ENCODE measurements at places on chromosomes 13 and 19.

- no peak for DNase-seq
Observed at GRCh38 chr13:63910511-63910910, 2494.9 kb upstream of the PCDH20 start.

DNA sequence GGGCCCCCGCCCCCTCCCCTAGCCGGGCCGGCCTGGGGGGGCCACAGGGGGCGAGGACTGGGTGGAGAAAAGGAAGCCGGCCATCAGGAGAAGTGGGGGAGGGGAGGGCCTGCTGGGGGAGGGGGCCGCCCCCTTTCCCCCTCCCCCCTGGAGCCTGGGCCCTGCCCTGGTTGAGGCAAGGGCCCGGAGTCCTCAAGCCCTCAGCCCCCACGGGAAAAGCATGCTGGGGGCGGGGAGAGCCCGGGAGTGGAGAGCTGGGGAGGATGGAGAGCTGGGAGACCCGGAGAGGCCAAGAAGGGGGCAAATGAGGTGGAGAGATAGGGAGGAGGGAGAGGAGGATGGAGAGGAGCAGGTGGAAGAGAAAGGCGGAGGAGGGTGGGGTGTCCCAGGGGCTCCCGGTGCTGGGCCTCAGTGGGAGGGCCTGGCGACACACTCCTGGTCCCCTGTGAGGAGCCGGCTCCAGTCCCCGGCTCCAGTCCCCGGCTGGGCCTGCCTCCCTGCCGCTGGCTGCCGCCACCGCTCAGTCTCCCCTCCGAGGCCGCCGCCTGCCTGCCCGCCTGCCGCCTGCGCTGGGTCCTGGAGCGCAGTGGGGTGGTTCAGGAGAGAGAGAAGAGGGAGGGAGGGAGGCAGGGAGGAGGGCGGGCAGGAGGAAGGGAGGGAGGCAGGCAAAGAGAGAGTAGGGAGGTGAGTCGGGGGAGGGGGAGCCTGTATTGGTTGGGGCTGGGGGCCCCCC lies at the start of gene GRIK5:
Gene GRIK5 (minus strand): TSS at position 588 of the 733 bp plus-strand sequence. CDS start 4,436 bp downstream, outside the sequence.
- no peak for DNase-seq

- DNase-seq, result no peak
Observed at GRCh38 chr19:56838024-56838908, 2.3 kb downstream of the PEG3 start.

DNA sequence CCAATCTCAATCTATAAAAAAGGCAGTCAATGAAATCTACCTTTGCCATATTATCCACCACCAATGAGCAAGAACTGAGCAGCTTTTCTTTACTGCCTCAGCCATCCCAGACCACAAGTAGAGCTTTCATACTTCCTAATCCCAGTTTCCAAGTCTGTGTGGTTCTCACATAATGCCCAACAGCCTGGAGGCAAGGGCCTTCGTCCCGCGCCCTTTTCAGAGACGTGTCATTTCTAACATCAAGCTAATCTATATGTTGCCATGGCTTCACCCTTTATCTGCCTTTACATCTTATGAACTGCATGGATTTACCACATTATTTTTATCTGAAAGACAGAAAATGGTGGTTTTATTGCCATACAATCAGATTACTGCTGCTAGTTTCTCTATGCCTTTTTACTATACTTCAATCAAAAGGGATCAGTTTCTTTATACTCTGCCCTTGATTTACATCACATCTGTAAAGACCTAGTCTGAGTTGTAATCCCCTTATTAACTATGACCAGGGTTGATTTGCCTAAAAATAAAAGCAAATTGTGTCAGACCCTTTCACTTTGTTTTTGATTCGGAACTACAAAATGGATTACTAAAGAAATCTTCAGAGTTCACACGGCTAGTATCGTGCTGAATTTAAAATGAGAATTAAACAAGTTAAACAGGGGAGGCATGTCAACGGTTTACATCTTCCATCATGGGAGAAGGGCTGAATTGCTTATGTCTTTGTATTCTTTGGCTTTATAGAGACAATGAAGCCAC lies 5.9 kb downstream of the EFNB2 start:
- no peak for DNase-seq

DNA sequence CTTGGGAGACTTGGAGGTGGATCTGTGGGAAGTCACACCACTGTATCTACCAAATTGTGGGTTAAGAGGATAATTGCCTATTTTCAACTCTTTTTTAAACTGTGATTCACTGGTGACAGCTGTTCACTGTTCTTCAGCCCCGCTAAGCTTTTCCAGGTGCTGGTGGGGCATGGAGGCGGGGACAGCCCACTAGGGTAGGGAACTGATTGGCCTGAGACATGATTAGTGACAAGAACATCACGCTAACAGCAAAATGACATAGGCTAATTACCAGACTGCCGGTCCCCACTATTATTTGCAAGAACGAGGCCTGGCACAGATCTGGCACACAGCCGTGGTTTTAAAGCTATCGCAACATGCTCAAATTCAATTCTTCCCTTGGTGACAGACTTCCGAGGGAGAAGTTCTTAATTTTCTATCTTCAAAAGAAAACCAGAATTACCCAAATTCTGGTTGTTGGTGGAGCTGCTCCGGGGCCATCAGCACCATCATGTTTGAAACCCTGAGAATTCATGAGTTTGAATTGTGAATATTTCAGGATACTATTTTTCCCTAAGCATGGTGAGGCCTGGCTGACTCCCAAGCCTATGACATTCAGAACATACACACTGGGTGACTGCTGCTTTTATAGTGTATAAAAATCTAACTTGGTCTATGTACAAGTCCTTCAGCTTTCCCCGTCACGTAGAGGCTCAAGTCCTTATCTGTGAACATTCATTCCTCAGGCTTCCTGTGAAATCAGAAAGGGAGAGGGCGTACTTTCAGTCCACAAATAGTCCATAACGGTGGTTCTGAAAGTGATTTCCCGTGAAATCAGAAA lies 17.9 kb downstream of the DOCK9 start:
- DNase-seq, result no peak
